ENCODE measurements at places on chromosomes 16 and 17.

DNA sequence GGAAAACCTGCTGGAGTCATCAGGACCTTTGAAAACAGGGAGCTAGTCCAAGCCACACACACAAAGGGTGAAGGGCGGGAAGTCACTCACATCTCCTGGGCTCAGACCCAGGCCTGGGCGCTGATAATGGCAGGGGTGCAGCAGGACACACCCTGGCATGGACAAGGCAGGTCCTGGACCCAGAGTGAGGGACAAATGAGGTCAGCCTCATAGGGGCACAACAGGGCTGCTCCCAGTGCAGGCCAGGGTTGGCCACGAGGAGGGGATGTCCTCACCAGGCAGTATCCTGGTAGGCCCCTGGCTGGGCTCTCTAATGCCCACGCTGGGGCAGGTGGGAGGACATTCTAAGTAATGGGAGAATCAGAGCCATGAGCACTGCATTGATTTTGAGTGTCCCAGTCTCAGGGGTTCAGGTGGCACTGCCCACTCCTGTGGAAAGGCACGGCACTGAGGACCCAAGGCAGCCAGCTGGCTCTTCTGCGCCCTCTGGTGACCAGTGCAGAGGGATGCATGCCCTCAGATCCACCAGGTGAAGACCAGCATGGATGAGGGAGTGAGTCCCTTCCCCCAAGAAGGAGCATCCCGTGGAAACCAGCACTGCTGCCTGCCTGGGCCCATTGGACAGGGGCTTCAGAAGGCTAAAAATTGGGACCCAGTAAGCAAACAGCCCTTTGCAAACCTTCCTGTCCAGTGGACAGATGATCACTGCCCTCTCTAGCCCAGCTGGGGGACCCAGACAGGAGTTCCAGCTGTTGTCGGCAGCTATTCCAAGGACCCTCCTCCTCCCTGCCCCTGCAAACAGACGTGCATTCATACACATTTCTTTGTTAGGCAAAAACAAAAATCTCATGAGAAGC lies 23.4 kb upstream of the SREBF1 start:
- DNase-seq, result peak; percentile 49

DNA sequence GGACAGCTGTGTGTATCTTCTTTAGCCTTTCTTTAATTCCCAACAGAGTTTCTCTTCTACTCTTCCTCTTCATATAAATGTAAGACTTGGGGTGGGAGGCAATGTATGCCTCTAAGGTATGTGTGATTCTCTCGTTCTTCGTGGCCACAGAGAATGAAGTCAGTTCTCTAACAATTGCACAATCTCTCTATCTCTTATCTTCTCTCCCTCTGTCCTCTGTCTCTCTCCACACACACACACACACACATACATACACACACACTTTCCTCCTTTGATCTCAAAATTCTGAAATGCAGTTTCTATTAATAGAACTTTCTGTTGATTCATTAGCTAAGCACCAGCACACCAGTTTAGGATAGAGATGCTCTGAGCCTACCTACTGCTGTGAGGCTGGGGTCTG lies 615.7 kb upstream of the SALL1 start:
- DNase-seq, result no peak

DNA sequence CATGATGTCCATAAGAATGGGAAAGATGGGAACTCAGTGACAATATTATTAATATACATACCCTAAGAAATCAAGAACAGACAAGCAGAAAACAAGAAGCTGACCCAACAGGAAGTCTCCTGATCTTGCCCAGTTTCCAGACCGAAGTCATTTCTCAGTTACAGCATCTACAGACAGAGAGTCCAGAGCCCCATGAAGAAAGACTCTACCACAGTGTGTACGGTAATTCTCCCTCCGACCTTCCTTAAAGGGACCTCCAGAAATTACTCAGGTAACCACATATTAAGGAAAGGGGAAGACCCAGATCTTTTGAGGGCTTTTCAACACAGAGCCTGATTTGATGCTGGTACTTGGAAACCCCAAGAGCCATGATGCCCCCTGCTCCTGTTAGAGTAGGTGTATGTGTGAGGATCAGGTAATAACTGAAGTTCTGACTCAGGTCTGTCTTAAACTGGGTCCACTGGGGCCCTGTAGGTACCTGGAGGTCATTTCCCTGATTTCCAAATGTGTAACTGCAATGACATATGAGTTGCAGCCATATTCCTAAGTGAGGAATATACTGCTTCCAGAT lies 132.4 kb downstream of the ABCA8 start:
- no peak for DNase-seq

DNA sequence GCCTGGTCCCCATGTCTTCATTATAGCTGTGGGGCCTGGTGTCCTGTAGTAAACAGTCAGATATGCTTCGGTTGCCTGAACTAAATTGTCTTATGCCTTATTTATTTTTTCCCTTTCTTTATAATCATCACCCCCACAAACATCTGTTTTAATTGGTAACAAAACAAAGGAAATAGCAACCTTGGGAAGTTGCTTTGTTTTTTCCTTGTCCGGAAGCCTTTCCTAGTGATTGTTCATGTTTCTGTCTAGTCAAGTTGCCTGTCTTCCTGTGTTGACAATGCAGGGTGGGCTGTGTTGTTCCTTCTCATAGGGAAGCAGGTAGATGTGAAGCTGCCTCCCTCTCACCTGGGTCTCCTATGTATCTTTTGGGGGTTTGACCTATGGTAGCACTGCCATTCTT lies 16.7 kb downstream of the PGS1 start:
- no peak for DNase-seq

- no peak for DNase-seq
Observed at GRCh38 chr16:2415085-2415484, 14.2 kb upstream of the CCNF start.

GRCh38 chr17:78840530-78840779 lies 159 bp downstream of the USP36 start:
- DNase-seq, result no peak

GRCh38 chr17:13568582-13569397 lies 32.9 kb downstream of the HS3ST3A1 start:
- DNase-seq, result no peak

- no peak for DNase-seq
Observed at GRCh38 chr16:9885467-9885866, 296.8 kb downstream of the GRIN2A start.

DNA sequence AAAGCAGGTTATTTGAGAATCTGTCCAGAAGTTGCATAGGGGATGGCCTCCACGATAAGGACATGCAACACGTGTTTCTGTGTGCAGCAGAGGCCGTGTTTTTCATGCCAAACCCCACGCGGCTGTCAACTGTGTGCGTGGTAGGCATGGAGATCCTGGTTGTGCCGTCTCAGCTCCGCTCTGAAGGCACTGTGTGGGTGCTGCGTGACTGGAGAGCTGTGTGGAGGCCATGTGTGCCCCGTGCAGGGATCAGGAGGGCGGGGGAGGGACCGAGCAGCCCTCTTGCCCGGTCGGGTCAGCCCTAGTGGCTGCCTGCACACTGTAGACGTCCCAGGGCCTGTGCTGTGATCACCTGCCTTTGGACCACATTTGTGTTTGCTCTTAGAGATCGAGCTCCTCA lies 74.5 kb downstream of the SEC14L1 start:
- DNase-seq, result no peak

GRCh38 chr17:83053739-83054451 lies 25.5 kb upstream of the METRNL start:
- DNase-seq, result no peak

- DNase-seq, result no peak
Observed at GRCh38 chr17:55434721-55435120, 13.1 kb upstream of the MMD start.

DNA sequence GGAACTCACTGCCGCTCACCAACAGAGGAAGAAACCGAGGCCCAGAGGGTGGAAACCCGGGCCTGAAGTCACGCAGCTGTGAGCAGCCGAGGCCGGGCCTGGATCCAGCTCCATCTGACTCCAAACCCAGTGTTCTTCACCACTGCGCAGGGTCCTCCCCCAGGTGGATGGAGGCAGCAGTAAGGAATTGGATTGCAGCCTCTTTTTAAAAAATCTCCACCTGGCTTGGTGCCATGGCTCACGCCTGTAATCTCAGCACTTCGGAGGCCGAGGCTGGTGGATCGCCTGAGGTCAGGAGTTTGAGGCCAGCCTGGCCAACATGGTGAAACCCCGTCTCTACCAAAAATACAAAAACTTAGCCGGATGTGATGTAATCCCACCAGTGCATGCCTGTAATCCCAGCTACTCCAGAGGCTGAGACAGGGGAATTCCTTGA lies 177.2 kb downstream of the FOXL1 start:
- DNase-seq, result no peak

DNA sequence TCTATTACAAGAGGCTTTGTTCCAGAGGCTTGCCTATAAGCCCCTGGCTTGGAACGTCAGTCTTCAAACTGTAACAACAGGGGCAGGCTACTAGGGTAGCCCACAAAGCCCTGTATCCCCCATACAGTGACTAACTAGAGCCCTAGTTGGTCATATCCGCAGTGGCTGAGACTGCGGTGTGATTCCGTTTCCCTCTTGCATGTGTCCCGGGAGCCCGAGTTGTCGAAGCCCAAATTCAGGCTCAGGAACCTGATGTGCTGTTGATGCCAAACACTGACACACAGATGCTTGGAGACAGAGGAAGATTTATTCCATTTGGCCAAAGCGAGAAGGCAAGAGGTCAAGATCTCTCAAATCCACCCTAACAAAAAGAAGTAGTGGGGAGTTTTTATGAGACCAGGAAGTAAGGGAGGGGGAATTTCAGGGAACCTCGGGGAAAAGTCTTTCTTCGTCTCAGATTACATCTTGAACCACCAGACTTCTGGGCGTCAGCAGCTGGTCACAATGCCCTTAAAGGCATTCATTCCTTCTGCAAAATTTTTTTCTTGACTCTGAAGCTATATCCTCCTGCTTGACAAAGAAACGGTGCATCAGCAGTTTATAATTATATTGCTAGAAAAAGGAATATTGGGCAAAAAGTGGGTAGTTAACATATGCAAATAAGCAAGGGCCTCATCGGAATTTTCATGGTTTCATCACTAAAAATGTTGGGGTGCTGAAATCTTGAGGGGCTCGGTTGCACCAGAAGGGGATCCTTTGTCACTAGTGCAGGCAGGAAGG lies 879 bp downstream of the SLFN5 start:
- DNase-seq, result no peak

DNA sequence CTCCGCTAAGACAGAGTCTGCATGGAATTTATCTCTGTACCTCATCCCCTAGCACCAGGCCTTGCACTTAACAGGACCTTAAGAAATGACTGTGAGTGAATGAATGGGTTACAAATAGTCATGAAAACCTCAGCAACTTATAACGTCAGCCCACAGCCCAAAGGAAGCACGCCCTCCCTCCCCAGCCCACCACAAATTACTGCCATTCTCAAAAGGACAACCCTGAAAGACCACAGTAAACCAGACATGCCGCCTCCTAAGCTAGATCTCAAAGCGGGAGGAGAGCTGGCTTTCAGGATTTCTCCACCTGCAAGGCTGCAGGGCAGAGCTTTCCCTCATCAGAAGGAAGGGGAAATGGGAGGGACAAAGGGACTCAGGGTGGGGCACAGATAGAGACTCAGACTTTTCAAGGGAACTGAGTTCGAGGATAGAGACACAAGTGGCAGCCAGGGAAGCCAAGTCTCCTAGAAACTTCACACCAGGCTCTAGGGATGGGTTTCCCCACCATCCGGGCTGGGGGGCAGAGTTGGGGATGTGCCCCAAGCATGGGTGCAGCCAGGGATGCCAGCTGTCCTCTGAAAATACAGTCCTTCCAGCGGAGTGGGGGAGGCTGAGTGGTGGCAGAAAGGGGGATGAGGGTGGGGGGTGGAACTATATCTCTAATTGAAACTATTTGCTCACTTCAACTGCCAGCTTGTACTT lies 56.7 kb downstream of the PLXDC1 start:
- DNase-seq, result no peak

DNA sequence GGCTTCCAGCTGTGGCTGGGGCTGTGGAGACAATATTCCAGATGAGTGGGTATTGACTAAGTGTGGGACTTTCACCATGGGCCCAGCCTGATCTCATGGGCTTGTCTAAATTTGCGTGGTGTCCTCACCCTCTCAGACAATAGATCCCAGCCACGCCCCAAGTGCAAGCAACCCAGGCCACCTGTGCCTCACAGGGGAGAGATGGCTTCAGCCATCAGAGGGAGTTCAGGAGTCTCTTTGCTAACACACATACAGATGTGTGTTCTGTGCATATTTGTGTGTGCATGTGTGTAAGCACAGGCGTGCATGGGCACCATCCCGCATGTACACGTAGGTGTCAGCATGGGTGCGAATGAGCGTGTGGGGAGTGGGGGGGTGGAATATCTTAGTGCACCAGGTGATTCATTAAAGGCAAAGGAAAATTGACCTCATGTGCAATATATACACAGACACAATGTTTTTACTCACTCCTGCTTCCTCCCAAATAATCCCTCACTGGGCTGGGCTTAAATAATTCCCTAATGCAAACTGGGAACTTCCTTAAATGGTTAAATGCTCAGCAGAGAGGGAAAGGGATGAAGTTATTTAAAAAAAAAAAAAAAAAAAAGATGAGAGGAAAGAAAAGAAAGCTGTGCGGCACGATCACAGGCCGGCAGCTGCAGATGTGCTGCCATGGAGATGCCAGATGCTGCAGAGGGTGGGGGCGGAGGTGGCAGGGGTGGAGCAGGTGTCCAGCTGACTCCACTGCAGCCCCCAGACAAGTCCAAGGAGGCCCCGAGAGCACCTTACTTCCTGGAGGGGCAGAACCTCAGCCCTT lies 24.0 kb upstream of the CDC42EP4 start:
- no peak for DNase-seq

DNA sequence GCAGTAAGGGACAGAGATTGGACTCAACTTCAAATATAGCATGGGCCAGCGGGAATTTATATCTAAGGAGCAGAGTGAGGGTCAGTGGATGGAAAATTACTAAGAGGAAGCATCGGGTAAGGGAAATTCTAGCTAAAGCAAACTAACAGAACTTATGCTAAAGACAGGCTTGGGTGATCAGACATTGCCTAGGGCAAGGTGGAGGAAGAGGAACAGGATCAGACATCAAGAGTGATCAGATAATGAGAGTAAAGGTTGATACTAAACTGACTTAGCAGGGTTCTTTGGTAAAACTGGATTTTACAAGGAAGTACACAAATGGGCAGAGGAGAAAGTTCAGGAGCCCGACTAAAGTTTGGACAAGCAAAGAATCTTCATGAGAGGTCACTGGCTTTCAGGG lies 86.3 kb upstream of the TOM1L1 start:
- DNase-seq, result no peak

DNA sequence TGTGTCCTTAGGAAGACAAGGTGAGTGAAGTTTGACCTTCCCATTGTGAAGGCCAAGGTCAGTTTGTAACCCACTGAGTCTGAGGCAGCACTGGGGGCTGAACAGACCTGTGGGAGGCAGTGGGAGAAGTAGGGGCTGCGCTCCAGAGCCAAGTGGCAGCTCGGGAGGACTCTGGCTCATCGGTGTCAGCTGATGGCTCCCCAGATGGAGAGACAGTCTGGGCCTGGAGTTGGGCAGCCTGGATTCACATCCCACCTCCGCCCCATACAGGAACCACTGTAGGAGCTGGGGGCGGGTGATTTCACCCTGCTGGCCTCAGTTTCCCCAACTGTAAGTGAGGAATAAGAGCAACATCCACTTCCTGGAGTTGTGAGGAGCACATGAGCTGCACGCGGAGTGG lies 128.4 kb downstream of the FOXL1 start:
- DNase-seq, result no peak
